ENCODE measurements at places on chromosomes 3 and 15. TPM values are rescaled to one million over a fixed set of nuclear protein-coding genes. Genes with fewer than 3 reads are reported as not detected.

DNA sequence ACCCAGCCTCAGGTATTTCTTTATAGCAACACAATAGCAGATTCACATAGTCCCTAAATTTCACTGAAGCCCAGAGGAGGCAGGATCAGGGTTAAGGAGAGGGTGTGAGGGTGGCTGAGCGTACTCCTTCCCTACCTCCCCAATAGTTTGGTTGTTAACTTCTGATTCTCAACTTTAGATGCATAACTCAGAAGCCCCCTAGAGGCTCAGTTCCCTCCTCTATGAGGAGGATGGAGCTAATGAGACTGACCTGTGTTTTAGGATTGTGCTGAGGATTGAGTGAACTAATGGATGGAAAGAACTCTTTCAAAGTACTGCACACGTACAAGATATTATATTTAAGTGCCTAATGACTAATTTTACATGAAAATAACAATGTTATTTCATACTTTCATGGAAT lies 249.3 kb upstream of the SOX14 start:
- DNase-seq: no peak

GRCh38 chr3:158350971-158351370 lies 220.0 kb upstream of the MLF1 start:
- DNase-seq: no peak

Gene KCNMB3
- total RNA-seq: 2.0 TPM

- no peak for DNase-seq
These were observed 9.6 kb downstream of the MCM2 start for GRCh38 chr3:127607675-127608361.

- DNase-seq: no peak
These were observed 230.7 kb upstream of the SLCO3A1 start for GRCh38 chr15:91622711-91623342.

Gene DNAH12
- total RNA-seq: under 0.01 TPM

GRCh38 chr3:187186375-187186774 lies 10.9 kb upstream of the RTP1 start:
- no peak for DNase-seq

GRCh38 chr15:101009176-101009575 lies 90.0 kb downstream of the LRRK1 start:
- DNase-seq: no peak

DNA sequence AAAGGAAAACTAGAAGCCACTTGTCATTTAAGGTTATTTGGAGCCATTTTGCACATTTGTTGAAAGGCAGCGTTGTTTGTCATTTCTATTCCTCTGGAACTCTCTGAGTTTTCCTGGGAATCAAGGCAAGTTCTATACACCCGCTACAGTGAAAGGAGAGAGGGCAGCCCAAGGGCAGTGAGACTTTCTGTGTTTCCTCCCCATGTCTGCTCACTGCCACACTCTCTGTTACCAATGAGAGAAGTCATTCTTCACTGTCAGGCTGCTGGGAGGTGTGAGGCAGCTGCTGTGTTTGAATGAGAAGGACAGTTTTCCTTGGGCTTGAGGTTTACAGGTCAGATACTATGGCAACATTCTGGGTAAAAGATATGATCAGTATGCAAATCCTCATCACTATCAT lies 36.0 kb downstream of the ATP13A5 start:
- no peak for DNase-seq

GRCh38 chr15:65386376-65386775 lies 8.6 kb upstream of the IGDCC3 start:
- no peak for DNase-seq

Gene GOLGA6L10
- 0.66 TPM for total RNA-seq

DNA sequence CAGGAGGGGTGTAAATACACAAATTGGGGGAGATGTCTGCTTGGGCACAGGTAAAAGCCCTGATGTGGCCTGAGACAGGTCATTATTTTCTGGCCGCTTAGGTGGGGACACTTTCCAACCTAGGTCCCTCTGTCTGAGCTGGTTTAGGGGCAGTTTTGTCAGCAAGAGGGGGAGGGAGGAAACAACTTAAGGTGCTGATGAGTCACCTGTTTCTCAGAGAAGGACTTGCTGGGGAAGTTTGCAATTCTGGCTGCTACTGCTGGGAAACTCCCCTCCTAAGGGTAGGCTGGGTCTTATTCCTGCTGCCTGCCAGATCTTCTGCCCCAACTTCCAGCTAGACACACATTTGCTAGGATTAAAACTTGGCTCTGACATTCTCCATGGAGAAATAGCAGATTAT lies 4.8 kb upstream of the RHOV start:
- no peak for DNase-seq

Measured in tibial nerve (tissue), 4 donors.